CD4-positive, alpha-beta T cell treated with Interleukin-10 for 1 hour (primary cell): ENCODE measurements at places on chromosomes 7 and 10.

GRCh38 chr7:34759477-34760125, 101.6 kb downstream of the NPSR1 start:
- no peak for DNase-seq

DNA sequence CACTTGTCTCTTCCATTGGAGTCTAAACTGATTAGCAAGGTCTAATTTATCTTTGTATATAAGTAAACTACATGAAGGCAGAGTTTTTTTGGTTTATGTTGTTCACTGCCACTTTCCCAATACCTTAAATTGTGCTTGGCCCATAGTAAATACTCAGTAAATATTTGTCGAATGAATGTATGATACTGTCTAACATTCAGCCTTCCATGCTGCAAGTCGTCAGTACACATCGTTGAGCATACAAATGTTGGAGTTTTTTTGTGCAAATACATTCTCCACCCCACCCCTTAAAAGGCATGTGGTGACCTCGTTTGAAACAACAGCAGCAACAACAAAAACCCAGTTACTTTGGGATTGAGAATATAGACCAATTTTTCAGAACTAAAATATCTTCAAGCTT, 17.4 kb upstream of the IGF2BP3 start:
- no peak for DNase-seq

DNA sequence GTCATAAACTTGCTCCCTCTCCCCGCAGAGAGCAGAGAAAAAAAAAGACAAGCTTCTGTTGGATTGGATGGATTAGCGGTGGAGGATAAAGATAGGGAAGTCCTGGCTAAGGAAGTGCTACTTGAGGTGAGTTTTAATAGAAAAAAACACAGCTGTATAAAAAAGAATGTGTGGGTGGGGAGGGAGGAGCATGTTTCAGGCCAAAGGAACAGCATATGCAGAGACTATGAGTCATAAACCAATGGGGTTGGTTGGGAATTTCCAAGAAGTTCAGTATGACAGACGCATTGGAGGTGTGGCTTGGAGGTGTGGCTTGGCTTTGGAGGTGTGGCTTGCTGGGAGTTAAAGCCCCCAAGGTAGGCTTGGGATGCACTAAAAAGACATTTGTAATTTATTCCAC, 103.0 kb upstream of the LSM8 start:
- DNase-seq, result no peak

DNA sequence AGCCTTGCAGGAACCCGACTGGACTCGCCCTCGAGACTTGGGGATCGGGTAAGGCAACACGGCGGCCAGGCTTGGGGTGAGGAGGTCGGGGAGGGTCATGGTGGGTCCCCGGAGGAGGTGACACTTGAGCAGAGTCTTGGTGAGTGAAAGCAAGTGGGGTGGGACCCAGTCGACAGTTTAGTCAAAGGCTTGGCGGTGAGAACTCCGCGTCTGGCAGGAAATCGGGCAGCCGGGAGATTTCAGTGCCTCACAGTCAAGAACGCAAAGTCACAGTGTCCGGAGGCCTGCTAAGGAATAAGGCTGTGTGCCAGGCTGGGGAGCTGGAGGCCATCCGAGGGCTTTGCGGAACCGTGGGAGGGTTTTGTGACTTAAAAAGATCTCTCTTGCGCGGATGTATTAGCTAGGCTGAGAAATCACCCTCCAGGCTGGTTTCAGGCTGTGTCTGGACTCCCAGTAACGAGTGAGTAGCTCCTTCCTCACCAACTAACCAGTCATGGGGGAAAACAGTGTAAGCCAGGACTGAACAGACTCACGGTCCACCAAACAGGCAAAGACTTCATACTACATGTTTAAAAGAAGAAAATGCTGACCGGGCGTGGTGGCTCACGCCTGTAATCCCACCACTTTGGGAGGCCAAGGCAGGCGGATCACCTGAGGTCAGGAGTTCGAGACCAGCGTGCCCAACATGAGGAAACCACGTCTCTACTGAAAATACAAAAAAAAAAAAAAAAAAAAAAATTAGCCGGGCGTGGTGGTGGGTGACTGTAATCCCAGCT, 613 bp downstream of the AP5Z1 start:
- peak; percentile 59 for DNase-seq

GRCh38 chr10:125023862-125024496, 82.1 kb downstream of the ZRANB1 start:
- no peak for DNase-seq

DNA sequence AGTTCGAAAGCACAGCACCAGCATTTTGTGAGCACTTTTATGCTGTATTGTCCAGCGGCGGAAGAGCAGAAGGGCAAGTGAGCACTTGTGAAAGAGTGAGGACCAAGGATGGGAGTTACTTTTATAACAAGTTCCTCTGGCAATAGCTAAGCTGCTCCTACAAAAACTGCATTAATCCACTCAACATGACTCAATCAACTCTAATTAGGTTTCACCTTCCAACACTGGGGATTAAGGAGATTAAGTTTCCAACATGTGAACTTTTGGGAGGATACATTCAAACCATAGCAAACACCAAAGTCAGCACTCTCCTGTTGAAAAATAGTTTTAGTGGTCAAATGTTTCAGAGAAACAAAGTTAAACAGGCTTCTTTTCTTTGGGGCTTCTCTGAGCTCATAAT, 844.5 kb downstream of the REEP3 start:
- no peak for DNase-seq

DNA sequence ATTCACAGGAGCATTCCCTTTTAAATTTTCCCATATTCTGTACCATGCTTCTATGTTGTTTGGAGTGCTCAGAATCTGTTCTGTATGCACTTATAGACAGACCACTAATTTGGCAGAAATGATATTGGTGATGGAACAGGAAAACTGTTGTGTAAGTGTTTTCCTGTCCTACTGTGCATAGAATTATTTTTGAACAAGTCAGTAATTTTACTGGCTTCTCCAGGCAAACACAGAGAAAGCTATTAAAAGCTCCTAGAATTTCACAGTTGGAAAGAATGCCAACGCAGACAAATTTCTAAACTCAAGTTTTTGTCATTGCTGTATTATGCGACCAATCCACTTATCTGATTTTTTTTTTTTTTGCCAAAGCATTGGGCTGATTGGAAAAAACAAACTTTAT, 55.7 kb downstream of the ANKMY2 start:
- DNase-seq, result no peak

GRCh38 chr7:87853237-87853864, 22.8 kb downstream of the SLC25A40 start:
- no peak for DNase-seq

DNA sequence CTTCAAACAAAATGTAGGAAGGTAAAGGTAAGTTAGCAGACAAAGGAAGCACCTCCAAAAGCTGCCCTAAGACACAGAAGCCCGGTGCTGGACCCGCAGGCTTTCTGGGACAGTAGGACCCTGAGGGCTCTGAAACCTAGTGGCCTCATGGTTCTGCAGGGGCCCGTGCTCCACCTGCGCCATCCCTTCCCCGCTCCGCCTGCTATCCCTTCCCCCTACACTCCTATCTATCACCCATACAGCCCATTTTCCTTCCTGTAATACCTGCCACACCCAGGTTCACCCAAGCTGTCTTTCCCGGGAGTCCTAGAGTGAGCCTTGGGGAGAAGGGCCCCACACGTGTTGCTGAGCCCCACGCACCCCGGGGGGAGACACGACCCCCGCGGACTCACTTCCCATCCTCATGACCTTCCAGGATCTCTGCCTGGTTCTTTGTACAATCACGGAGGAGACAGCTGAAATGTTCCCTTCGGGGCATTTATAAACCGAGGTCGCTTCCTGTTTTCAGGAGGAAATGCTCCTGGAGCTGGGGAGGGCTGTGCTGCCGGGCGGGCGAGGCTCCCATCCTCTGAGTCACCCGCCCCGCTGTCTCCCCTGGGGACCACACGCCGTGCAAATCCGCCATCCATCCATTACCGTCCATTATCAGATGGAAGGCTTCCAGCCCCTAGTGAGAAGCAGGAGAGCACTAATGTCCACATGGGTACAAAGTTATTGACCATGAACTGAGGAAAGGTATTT, 251.7 kb upstream of the PITRM1 start:
- no peak for DNase-seq

GRCh38 chr10:34249634-34250033, 565.5 kb downstream of the PARD3 start:
- DNase-seq, result no peak

DNA sequence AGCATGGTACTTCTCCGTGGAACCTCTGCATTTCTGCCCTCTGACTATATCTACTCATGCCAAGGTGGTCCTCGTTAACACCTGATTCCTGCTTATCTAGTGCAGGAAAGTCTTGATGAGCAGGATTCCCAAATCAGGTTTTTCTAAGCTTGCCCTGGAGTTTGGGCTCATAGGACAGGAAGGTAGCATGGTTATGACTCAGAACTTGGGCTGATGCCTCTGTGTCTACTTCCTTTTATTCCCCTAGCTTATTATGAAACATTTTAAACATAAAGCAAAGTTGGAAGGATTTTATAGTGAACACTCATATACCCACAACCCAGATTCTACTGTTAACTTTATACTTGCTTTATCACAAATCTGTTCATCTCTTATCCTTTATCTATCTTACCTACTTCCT, 5.6 kb downstream of the SUFU start:
- no peak for DNase-seq

GRCh38 chr7:24979470-24979862, 512 bp downstream of the OSBPL3 start:
- DNase-seq, result peak; percentile 81
